ENCODE measurements at places on chromosomes 5 and 9.

DNA sequence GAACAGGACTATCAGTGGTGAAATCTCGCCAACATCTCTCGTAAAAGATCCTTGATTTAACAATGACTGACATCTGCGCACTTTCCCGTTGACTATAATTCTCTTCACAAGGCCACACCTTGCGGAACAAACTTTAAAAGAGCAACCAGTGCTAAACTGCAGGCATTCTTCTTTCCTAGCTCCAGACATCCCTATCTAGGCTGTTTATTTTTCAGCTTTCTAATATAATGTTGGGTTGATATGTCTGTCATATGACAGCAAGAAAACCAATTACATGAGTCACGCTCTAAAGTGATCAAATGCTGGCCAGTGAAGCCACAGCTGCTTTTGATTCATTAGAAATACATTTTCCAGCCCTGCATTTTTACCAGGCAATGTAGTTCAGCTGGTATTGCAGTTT lies 162.5 kb downstream of the ELAVL2 start:
- no peaks in the 10 kb centered on the region for H3K36me3 ChIP-seq
- no peak for DNase-seq
- H3K27me3 ChIP-seq: no peaks in the 10 kb centered on the region
- no peak overlapping the region for H3K4me3 ChIP-seq
- no peaks in the 10 kb centered on the region for H3K4me1 ChIP-seq

- H3K27ac ChIP-seq: no peak overlapping the region
- H3K4me1 ChIP-seq: no peaks in the 10 kb centered on the region
- H3K27me3 ChIP-seq: no peaks in the 10 kb centered on the region
- no peaks in the 10 kb centered on the region for H3K36me3 ChIP-seq
- no peak overlapping the region for H3K4me3 ChIP-seq
These were observed 91.1 kb upstream of the CEP78 start for GRCh38 chr9:78144663-78145377.

DNA sequence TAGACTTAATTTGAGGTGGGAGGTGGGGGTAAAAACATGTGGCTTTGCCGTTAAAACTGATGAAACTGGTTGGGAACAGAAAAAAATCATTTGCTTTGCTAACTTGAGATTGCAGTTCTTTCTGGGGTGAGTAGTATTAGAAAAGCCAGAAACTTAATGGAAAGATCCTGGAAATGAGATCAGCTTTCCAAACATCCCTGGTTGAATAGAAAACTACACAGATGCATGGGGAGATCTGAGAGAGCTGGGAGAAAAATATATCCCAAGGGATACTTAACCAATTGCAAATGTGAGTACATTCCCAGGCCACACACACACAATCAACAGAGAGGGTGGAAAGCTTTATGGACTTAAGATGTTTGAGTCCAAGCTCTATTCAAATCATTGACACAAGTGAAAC lies 222.3 kb downstream of the YTHDC2 start:
- H3K4me3 ChIP-seq: no peak overlapping the region
- DNase-seq: no peak
- H3K36me3 ChIP-seq: no peaks in the 10 kb centered on the region
- no peaks in the 10 kb centered on the region for H3K4me1 ChIP-seq
- no peaks in the 10 kb centered on the region for H3K27me3 ChIP-seq
- no peak overlapping the region for H3K27ac ChIP-seq

DNA sequence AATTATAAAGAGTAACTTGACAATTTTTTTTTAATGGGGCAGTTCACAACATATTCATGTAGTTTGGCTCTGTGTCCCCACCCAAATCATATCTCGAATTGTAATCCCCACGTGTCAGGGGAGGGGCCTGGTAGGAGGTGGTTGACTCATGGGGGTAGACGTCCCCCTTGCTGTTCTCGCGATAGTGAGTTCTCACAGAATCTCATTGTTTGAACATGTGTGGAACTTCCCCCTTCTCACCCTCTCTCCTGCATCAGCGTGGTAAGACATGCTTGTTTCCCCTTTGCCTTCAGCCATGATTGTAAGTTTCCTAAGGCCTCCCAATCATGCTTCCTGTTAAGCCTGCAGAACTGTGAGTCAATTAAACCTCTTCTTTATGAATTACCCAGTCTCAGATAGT lies 40.7 kb downstream of the FBXW11 start:
- no peaks in the 10 kb centered on the region for H3K36me3 ChIP-seq
- H3K27ac ChIP-seq: no peak overlapping the region
- DNase-seq: no peak
- H3K4me1 ChIP-seq: peaks cover 7% of the 10 kb centered on the region

GRCh38 chr9:110546411-110546871 lies 33.1 kb downstream of the SVEP1 start:
- H3K27ac ChIP-seq: no peak overlapping the region
- H3K4me3 ChIP-seq: no peak overlapping the region
- no peaks in the 10 kb centered on the region for H3K27me3 ChIP-seq
- DNase-seq: no peak

DNA sequence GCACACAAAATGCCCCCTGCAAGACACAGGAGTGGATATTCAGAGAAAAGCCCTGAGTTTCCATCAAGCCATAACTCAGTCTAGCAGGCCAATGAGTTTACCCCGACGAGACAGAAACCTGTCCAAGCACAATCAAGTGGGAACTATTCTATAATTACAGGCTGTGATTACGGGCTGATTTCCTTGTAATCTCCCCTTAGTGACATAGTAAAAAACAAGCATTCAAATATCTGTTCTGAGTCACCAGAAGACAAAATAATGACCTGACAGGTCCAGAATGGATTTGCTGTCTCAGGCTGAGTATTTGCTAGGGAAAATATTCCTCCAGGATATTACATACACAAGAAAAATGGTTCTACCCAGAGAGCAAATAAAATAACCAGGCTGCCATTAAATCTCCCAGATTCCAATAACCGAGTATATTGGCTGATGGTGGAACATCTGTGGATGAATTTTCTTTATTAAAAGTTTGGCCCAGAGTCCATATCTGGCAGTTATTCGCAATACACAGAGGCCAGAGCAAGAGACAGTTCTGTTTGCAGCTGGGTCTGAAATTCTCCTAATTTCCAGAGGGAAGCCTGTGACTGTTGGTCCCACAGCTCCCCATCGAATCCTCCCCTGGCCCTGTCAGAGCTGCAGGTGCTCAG lies 35.8 kb downstream of the OLFM1 start:
- no peak overlapping the region for H3K4me3 ChIP-seq
- no peak overlapping the region for H3K27ac ChIP-seq
- DNase-seq: no peak
- no peaks in the 10 kb centered on the region for H3K4me1 ChIP-seq
- H3K27me3 ChIP-seq: no peaks in the 10 kb centered on the region

- H3K4me1 ChIP-seq: no peaks in the 10 kb centered on the region
- H3K27me3 ChIP-seq: no peaks in the 10 kb centered on the region
- no peak overlapping the region for H3K4me3 ChIP-seq
- peak; percentile 87 for DNase-seq
- H3K36me3 ChIP-seq: peaks cover 35% of the 10 kb centered on the region
- H3K27ac ChIP-seq: peak overlapping the region; percentile 66
These were observed 36.6 kb downstream of the FAM114A2 start for GRCh38 chr5:154002093-154002492.

- H3K27ac ChIP-seq: peak within 1 kb of the TSS; percentile 76
- DNase-seq: peak; percentile 74
- H3K36me3 ChIP-seq: no peaks in the 10 kb centered on the region
- peaks cover 50% of the 10 kb centered on the region for H3K27me3 ChIP-seq
- H3K4me3 ChIP-seq: peak within 1 kb of the TSS; percentile 65
These were observed at the start of gene NEURL1B for GRCh38 chr5:172640822-172641358. Gene NEURL1B, plus strand, starts transcription at chr5:172641263. Its CDS starts 144 bp downstream, at chr5:172641407.

GRCh38 chr5:308672-309271 lies 12.7 kb upstream of the AHRR start:
- peaks cover 84% of the 10 kb centered on the region for H3K36me3 ChIP-seq
- H3K27me3 ChIP-seq: no peaks in the 10 kb centered on the region
- H3K27ac ChIP-seq: no peak overlapping the region
- DNase-seq: no peak
- H3K4me3 ChIP-seq: no peak overlapping the region

DNA sequence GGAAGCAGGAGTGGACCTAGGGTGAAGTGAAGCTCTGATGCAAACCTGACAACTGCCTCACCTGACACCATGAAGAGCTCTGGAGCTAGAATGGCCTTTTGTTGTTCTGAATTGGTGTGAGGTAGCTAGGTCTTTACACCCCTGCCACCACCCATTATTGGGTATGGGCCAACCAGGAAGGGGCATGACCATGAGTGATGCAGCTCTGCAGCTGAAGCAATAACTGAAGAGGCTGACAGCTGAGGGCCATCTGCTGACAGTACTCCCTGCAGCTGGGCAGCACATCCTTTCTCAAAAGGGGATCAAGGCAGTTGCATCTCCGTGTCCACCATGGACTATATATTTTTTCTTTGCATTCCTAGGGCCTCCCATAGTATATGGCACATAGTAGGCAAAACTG lies 87.0 kb upstream of the TLE1 start:
- no peak overlapping the region for H3K4me3 ChIP-seq
- no peaks in the 10 kb centered on the region for H3K36me3 ChIP-seq
- DNase-seq: no peak

DNA sequence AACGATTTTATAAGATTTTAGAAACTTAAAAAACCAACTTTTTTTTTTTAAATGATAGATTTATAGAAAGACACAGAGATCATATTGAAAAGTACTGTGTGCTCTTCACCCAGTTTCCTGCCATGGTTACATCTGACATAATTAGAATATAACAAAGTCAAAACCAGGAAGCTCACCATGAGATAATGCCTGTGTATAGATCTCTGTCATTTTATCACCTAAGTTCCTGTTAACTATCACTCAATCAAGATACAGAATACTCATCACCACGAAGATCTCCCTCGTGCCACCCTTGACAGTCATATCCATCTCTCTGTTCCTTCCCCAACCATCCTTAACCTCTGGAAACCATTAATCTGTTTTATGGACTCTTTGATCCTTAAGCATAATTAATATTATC lies 39.1 kb downstream of the POC5 start:
- H3K27ac ChIP-seq: no peak overlapping the region
- H3K4me3 ChIP-seq: no peak overlapping the region
- H3K4me1 ChIP-seq: no peaks in the 10 kb centered on the region
- no peak for DNase-seq

- no peaks in the 10 kb centered on the region for H3K36me3 ChIP-seq
- no peaks in the 10 kb centered on the region for H3K27me3 ChIP-seq
- no peak overlapping the region for H3K4me3 ChIP-seq
- H3K27ac ChIP-seq: no peak overlapping the region
- DNase-seq: no peak
These were observed 379.0 kb upstream of the NUDT12 start for GRCh38 chr5:103941596-103941995.

- no peak for DNase-seq
- no peak overlapping the region for H3K4me3 ChIP-seq
- no peak overlapping the region for H3K27ac ChIP-seq
- H3K27me3 ChIP-seq: no peaks in the 10 kb centered on the region
These were observed 72.9 kb downstream of the ARSB start for GRCh38 chr5:78912085-78912771.
